Right ventricle myocardium inferior (tissue), 1 donor: ENCODE measurements at places on chromosomes 4 and X.
A peak's percentile ranks its signal among the peaks of the same experiment; 100 is the strongest.

GRCh38 chr4:39323821-39324220 is 42.3 kb downstream of the RFC1 start:
- DNase-seq, result no peak

DNA sequence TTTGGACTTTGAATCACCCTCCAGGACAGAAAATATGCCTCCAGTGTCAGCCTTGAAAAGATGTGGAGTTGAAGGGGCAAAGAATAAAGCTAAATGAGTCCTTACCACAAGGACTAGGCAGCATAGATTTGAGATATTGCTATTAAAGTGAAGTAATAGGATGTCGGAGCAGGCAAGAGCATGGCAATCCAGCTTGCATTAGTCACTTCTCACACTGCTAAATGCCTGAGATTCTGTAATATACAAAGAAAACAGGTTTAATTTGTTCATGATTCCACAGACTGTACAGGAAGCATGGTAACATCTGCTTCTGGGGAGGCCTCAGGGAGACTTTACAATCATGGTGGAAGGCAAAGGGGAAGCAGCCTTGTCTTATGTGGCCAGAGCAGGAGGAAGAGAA is 109.8 kb upstream of the PCDH7 start:
- no peak for DNase-seq

GRCh38 chr4:73674451-73674919 is 54.2 kb upstream of the RASSF6 start:
- DNase-seq, result peak; percentile 67

- no peak for DNase-seq
Observed at GRCh38 chrX:134460862-134461220, 876 bp downstream of the HPRT1 start.

GRCh38 chr4:180304321-180304720 is 1938.9 kb upstream of the TENM3 start:
- DNase-seq, result no peak

DNA sequence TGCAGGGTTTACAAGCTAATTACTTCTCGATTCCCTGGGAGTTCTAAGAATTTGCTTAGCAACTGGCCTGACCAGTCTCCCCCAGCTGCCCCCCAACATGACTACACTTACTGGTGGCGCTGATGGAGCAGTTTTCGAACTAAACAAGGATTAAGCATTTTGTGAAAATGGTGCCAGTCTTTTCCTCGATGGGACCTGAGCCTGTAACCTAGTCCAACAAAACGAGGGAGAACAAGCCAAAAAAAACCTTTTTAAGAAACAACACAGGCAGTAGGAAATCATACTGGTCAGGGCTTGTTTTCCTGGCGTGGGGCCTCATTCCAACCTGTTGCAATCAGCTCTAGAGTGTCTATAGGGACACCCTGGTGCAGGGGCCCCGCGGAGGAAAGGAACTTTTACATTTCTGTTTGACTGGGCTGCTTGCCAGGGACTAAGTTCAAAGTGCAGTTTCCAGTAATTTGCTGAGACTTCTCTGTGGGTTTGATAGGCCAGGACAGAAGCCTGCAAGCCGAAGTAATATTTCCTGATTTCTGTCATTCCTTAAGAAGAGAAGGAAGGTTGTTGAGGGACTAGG is 158.7 kb downstream of the SPRY1 start:
- peak; percentile 80 for DNase-seq
